ENCODE measurements at places on chromosomes 7 and 10.

DNA sequence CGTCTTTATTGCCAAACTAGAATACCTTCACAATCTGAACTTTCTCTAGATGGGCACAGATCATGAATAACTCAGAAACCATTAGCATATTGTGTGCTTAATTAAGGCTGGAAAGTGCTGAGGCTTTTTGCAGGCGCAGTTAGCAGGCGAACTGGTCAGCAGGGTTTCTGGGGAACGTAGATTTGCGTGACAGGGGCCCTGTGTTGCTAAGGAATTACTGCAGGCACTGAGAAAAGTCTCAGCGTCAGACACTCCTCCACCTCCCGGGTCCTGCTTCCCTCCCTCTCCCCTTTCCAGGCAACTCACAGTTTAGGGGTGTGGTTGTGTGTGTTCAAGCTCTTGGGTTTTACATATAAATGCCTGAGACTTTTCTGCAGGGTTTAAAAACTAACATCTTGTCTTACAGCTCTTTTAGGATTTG is 2.2 kb downstream of the MAP3K8 start:
- no peak overlapping the region for H3K4me3 ChIP-seq
- no peak for DNase-seq
- H3K36me3 ChIP-seq, result no peaks in the 10 kb centered on the region

DNA sequence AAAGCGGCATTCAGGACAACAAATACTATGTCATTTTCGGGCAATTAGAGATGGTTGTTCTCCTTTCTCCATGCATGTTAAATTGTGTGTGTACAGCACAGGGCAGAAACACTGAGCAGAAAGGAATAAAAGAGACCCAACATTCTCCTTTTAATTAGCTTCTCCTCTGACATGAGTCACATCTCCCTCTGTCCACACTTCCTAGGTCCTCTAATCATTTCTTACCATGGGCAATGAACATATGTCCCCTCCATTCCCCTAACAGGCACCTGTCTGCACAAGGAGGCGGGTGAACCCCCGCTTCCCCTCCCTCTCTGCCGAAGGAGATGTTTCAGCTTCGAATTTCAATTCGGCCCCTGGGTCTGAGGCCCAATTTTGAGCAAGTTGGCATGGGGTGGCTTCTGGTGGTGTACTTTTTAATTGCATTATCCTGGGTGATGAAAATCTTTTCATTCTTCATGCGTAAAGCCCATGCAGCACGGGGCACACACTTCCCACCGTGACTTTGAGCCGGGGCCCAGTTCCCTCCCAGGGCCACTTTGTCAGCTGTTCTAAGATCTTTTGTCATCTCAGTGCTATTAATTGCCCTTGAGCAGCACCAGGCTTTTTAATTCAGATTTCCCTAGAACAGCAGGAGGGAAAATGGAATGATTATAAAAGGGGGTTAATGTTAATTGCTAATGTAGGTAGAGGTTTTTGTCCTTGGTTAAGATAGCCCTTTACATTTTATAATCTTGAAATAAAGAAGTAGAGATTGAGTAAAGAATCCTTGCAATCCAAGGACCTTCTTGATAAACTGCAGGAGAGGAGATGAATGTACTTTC is 219.5 kb upstream of the NRP1 start:
- no peaks in the 10 kb centered on the region for H3K27me3 ChIP-seq
- DNase-seq, result no peak
- H3K36me3 ChIP-seq, result no peaks in the 10 kb centered on the region
- no peak overlapping the region for H3K27ac ChIP-seq
- H3K4me1 ChIP-seq, result no peaks in the 10 kb centered on the region

DNA sequence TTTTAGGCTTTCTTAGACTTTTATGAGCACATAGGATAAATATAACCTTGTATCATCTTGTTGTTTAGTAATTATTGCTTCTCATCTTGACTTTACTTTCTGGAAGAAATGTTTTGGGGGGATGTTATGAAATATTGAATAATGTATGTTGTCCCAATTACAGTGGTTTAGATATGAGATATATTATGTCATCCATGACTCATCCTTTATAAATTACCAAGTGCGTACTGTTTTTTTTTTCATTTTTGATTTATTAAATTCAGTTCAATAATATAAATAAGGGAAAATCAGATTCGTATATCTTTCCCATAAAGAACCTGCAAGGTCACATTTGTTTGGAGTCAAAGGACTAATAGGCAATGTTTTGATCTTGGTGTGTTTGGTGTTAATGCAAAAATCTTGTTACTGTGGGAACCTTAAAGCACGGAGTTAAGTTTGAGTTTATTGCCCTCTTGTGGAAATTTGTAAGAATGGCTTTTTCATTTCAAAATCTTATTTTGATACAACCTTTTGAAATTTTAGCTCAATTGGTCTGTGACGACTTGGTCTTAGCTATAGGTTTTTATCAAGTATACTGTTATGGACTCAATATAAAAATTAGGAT is 108.6 kb downstream of the SRI start:
- H3K4me1 ChIP-seq, result no peaks in the 10 kb centered on the region
- H3K36me3 ChIP-seq, result no peaks in the 10 kb centered on the region
- DNase-seq, result peak; percentile 36
- no peak overlapping the region for H3K4me3 ChIP-seq
- no peaks in the 10 kb centered on the region for H3K27me3 ChIP-seq

DNA sequence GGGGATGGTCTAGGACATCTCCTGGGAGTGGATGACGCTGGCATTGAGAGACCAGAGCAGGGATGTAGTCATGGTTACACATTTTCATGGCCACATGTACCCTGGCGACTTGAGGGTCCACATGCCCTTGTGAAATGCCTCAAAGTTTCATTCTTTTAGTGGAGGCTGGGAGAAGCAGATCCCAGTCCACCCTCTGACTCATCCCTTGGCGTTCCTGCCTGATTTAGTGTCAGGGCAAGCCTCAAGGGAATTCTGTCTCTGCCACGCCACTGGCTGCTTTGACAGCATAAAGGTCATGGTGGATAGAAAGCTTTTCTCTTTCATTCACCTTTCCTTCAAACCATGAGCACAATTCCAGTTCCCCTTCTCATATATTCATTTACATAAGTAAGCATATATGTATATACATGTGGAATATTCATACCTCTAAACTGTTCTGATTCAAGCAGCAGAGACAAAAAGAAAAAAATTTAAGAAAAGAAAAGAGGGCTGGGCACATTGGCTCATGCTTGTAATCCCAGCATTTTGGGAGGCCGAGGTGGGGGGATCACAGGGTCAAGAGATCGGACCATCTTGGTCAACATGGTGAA is 21.8 kb upstream of the KIF5B start:
- H3K27ac ChIP-seq, result no peak overlapping the region
- no peak for DNase-seq
- H3K4me3 ChIP-seq, result no peak overlapping the region
- H3K27me3 ChIP-seq, result no peaks in the 10 kb centered on the region
- no peaks in the 10 kb centered on the region for H3K36me3 ChIP-seq

DNA sequence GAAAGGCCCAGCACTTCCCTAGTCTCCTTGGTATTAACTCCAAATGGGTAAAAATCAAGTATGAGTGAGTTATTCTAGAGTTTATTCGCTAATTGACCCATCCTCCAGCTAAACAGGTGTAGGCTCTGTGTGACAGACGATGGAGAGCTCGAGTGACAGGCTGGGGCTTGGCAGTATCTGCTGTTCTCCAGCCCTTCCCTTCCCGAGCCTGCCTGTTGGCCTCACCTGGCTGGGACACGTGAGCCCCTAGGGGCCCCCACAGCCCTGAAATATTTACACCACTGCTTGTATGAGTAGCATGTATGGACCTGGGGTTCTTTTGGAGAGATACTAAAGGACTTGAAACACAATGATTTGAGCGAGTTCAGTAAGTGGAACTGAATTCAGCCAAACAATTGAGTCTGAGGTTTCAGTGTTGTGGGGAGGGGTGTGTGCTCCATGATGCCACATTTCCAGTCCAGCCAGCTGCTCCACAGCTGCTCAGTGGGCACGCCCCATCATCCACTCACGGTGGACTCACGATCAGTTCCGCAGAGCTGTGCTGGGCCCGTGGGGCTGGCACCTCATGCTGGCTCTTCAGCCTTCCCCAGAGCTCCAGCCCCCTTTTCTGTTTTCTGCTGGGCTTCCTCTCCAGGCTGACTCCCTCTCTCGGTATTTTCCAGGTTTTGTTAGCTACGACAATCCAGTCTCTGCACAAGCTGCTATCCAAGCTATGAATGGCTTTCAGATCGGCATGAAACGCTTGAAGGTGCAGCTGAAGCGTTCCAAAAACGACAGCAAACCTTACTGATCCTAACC is 283.0 kb downstream of the USP6NL start:
- no peaks in the 10 kb centered on the region for H3K4me1 ChIP-seq
- DNase-seq, result no peak
- no peak overlapping the region for H3K4me3 ChIP-seq
- H3K36me3 ChIP-seq, result no peaks in the 10 kb centered on the region
- peaks cover 22% of the 10 kb centered on the region for H3K27me3 ChIP-seq

DNA sequence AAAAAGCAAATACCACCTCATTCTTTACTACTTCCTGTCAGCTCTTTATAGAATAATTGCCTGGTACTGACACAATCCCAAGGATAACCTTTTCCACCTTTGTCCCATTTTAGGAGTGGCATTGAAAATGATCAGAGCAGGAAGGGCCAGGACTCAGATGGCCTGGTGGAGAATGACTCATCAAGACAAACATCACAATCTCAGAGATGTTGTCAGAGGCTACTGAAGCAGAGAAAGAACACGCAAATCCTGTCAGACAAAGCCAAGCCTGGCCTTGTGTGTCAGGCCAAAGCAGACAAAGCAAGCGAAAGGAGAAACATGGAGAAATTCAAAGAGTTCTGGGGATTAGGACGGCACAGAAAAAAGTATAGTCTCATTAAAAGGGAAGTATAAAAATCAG is 40.9 kb downstream of the NSUN6 start:
- no peaks in the 10 kb centered on the region for H3K36me3 ChIP-seq
- H3K27ac ChIP-seq, result peak overlapping the region; percentile 71
- DNase-seq, result peak; percentile 72
- H3K4me3 ChIP-seq, result 0 out of 2 replicates have a peak overlapping the region, but pooled peaks have one; percentile 12
- H3K4me1 ChIP-seq, result peaks cover 56% of the 10 kb centered on the region
- no peaks in the 10 kb centered on the region for H3K27me3 ChIP-seq

DNA sequence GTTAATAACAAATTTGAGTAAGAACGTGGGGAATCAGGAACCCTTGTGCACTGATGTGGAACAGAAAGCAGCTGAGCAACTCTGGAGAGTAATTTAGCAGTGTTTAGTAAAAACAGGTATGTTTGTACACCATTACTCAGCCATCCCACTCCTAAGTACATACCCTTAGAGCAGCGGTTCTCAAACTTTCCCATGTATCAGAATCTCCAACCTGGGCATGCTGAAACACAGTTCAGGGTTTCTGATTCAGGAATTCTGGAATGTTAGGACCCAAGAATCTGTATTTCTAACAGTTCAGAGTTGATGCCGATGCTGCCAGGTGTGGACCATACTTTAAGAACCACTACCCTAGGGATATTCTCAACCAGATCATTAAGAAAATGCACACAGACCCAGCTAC is 5.1 kb downstream of the SGMS1 start:
- no peak overlapping the region for H3K4me3 ChIP-seq
- H3K4me1 ChIP-seq, result peaks cover 22% of the 10 kb centered on the region
- no peaks in the 10 kb centered on the region for H3K27me3 ChIP-seq
- H3K27ac ChIP-seq, result no peak overlapping the region
- DNase-seq, result no peak
- H3K36me3 ChIP-seq, result no peaks in the 10 kb centered on the region

GRCh38 chr10:121974019-121974534 is 940 bp downstream of the NSMCE4A start:
- DNase-seq, result no peak
- H3K4me1 ChIP-seq, result peaks cover 7% of the 10 kb centered on the region
- no peaks in the 10 kb centered on the region for H3K27me3 ChIP-seq
- H3K36me3 ChIP-seq, result peaks cover 8% of the 10 kb centered on the region
- peak overlapping the region; percentile 99 for H3K27ac ChIP-seq

DNA sequence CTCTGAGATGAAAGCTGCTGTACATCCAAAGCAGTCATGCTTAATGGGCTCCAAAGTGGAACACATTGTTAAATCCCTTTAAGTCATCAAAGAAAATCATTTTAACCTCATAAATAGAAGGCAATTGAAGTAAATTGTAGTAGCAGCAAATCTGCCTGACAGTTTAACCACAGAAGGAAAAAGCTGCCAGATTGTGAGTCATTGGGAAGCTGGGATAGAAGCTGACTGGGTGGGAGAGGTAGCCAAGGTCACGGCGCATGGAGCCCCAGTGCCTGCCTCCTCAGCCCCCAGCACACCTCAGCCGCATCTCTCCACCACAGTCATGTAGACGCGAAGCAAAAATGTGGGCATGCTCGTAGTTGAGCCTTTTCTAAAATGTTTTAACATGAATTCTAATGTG is 44.0 kb downstream of the TARP start:
- 0 out of 2 replicates have a peak, but pooled peaks cover 4% of the 10 kb centered on the region for H3K36me3 ChIP-seq
- DNase-seq, result no peak
- no peak overlapping the region for H3K4me3 ChIP-seq

- H3K27ac ChIP-seq, result no peak overlapping the region
- DNase-seq, result no peak
- H3K4me1 ChIP-seq, result no peaks in the 10 kb centered on the region
- no peaks in the 10 kb centered on the region for H3K36me3 ChIP-seq
- H3K4me3 ChIP-seq, result no peak overlapping the region
- peaks cover 29% of the 10 kb centered on the region for H3K27me3 ChIP-seq
These were observed 228.1 kb upstream of the PFKP start for GRCh38 chr10:2839081-2839725.

DNA sequence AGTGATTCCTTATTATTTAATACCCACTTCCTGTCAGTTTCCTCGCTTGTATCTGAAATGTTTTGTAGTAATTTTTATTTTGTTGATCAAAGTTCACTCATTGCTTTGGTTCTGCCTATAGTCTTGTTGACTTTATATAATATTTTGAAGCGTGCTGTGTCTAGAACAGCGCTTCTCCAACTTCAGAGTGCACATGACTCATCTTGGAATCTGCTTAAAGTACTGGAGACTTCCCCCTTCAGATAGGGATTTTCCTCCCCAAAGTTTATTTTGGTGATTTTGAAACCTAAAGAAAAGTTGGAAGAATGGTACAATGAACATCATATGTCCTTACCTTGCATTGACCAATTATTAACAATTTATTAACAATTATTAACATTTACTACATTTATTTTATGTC is 5.8 kb downstream of the COMTD1 start:
- no peaks in the 10 kb centered on the region for H3K27me3 ChIP-seq
- no peak overlapping the region for H3K27ac ChIP-seq
- H3K36me3 ChIP-seq, result peaks cover 27% of the 10 kb centered on the region
- no peak overlapping the region for H3K4me3 ChIP-seq
- no peak for DNase-seq
- H3K4me1 ChIP-seq, result peaks cover 28% of the 10 kb centered on the region

DNA sequence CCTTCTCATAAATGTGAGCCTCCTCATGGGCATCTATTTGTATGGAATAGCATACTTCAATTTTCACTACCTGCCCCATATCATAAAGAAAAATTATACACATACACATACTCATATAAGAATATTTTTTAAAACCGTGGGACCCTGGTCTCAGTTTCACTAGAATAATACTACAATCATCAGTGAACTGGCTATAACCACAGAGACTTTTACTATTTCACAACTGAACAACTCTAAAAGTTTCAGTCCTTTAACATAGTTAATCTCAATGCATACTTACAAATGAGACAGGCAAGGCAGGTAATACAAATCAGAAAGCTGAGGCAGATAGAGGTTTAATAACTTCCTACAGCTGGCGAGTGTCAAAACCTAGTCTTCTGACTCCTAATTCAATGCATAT is 83.1 kb downstream of the LRRN3 start:
- H3K27ac ChIP-seq, result no peak overlapping the region
- no peaks in the 10 kb centered on the region for H3K36me3 ChIP-seq
- no peaks in the 10 kb centered on the region for H3K27me3 ChIP-seq
- no peak overlapping the region for H3K4me3 ChIP-seq

Data from HCT116 (cell line).